ENCODE measurements at places on chromosomes 7 and 10.

- no peak for DNase-seq
These were observed 54.9 kb upstream of the TMEM273 start for GRCh38 chr10:49243139-49243538.

- no peak for DNase-seq
These were observed 126.2 kb downstream of the DLG5 start for GRCh38 chr10:77800320-77800719.

GRCh38 chr10:74637685-74638084, 188.7 kb upstream of the KAT6B start:
- no peak for DNase-seq

GRCh38 chr7:96287132-96287531, 34.8 kb downstream of the SLC25A13 start:
- DNase-seq = no peak

DNA sequence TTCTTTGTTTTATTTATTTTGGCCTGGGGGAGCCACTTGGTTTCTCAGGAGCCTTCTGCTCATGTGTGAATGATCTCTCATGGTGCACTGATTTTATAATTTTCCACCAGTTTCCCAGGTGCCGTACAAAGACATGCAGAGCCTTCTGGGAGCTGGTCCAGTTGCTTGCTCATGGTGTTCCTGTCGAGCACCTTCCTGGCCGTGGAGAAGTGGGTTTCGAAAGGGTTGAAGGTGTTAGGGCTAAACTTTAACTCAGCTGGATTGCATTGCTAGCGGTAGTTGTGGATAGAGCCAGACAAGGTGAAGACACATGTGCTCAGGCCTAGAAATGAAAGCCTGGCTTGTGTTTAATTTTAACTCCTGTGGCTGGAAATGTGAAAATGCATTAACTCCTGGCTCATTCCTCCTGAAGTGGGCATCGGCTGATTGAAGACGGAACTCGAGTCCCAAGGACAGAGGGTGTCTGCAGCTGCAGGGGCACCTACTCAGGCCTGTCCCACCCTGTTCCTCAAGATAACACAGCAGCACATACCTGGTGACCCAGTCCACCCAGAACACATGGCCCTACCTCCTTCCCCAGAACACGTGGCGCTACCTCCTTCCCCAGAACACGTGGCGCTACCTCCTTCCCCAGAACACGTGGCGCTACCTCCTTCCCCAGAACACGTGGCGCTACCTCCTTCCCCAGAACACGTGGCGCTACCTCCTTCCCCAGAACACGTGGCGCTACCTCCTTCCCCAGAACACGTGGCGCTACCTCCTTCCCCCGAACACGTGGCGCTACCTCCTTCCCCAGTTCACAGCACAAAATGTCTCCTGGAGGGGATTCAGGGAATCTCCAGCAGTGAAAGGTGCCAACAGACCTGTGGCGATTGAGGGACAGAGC, 133.2 kb downstream of the WDR37 start:
- no peak for DNase-seq

GRCh38 chr10:72009051-72009424, 44.8 kb downstream of the CHST3 start:
- no peak for DNase-seq
